ENCODE measurements at places on chromosomes 4 and X. TPM values are rescaled to one million over a fixed set of nuclear protein-coding genes. Genes with fewer than 3 reads are reported as not detected.

The CNGA2 gene
- total RNA-seq, result not detected

The DGKK gene
- not detected for total RNA-seq

The NHS gene
- 4.3 TPM for total RNA-seq

The MGST2 gene
- total RNA-seq, result 29.9 TPM

The UGT2B17 gene
- total RNA-seq, result not detected

The RASL11B gene
- total RNA-seq, result 0.94 TPM

DNA sequence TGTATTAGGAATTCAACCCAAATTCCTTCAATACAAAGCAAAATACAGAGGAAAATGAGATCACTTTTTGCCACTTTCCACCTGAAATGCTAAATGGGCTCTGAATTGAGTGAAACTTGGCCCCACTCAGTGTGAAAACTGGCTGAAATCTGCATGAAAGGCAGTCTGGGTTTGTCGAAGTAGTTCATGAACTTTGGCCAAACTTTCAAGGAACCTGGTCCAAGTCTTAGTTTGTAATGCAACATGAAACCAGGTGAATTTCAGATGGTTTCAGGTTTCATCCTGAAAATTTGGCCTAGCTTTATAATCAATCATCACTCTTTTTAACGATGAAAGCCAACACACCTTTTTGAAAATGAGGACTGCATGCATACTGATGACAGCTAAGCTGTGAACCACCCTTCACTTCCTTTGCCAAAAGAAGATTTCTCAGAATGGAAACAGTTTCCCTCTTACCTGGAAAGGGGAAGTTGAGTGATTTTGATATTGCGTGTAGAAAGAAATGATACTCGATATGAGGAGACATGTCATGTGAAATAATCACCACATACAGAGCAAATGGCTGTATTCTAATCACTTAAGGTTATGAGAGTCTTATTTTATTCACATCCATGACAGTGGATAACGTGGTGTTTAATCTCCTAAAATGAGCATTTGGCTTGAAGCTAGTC lies 209.9 kb upstream of the ETNPPL start:
- no peaks in the 10 kb centered on the region for H3K27me3 ChIP-seq
- H3K4me3 ChIP-seq, result no peak overlapping the region
- H3K4me1 ChIP-seq, result no peaks in the 10 kb centered on the region
- H3K27ac ChIP-seq, result no peak overlapping the region
- no peaks in the 10 kb centered on the region for H3K36me3 ChIP-seq

GRCh38 chr4:89373394-89373793 lies 65.8 kb upstream of the GPRIN3 start:
- H3K4me1 ChIP-seq, result no peaks in the 10 kb centered on the region
- no peak overlapping the region for H3K4me3 ChIP-seq
- no peak overlapping the region for H3K27ac ChIP-seq
- no peaks in the 10 kb centered on the region for H3K36me3 ChIP-seq
- no peak for DNase-seq
- H3K27me3 ChIP-seq, result no peaks in the 10 kb centered on the region

GRCh38 chrX:96833333-96833732 lies 50.4 kb upstream of the RPA4 start:
- H3K36me3 ChIP-seq, result no peaks in the 10 kb centered on the region
- H3K4me3 ChIP-seq, result no peak overlapping the region
- no peak overlapping the region for H3K27ac ChIP-seq
- DNase-seq, result no peak

GRCh38 chr4:179465131-179465797 lies 2023.0 kb upstream of the AGA start:
- H3K4me1 ChIP-seq, result peaks cover 13% of the 10 kb centered on the region
- no peak for DNase-seq
- H3K27me3 ChIP-seq, result no peaks in the 10 kb centered on the region

DNA sequence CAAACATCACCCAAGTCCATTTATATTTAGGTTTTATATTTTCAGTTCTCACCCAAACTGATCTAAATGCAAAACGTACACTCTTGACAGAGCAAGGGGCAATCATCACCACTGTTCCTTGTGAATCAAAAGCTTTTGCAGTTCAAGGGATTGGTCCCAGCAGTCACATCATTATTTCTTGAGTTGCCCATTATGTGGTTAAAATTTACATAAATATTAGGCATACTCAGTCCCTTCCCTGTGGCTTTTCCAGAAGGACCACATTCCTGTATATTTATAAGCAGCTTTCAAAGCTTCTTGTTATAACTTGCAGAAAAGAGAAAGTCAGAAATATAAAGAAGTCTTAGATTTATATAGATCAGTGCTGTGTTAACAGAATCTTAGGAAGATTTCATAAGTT lies 224.4 kb downstream of the CLCN4 start:
- H3K27ac ChIP-seq, result no peak overlapping the region
- H3K27me3 ChIP-seq, result no peaks in the 10 kb centered on the region
- H3K4me3 ChIP-seq, result no peak overlapping the region

DNA sequence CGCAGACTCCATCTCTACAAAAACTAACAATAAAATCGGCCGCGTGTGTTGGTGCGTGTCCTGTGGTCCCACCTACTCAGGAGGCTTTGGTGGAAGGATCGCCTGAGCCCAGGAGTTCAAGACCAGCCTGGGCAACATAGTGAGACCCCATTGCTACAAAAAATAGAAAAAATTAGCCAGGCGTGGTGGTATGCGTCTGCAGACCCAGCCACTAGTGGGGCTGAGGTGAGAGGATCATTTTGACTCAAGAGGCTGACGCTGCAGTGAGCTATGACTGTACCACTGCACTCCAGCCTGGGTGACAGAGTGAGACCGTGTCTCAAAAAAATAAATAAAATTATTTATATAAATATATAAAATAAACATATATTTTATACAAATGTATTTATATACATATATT lies 22.3 kb downstream of the ASMTL start:
- no peak overlapping the region for H3K27ac ChIP-seq

DNA sequence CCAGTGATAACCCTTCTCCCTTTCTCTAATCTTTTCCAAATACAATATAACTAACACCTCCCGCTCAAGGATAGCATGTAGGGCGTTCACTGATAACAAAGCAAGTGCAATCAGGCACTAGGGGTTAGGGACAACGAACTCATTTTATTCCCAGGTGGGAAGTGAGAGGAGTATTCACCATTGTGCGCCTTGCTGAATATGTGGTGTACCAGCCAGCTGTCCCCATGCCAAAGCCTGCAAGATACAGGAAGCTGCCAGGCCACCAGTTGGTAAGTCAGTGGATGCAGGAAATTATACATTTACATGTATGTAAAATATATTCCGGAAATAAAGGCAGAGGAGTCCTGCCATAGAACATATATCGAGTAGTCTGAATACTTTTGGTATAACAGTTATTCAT lies 6.3 kb upstream of the HPRT1 start:
- no peaks in the 10 kb centered on the region for H3K4me1 ChIP-seq
- no peaks in the 10 kb centered on the region for H3K27me3 ChIP-seq
- no peak for DNase-seq
- H3K36me3 ChIP-seq, result no peaks in the 10 kb centered on the region
- no peak overlapping the region for H3K27ac ChIP-seq

GRCh38 chrX:37644381-37645305 lies 40.9 kb upstream of the XK start:
- H3K4me3 ChIP-seq, result no peak overlapping the region
- no peak for DNase-seq
- H3K36me3 ChIP-seq, result no peaks in the 10 kb centered on the region
- H3K4me1 ChIP-seq, result no peaks in the 10 kb centered on the region

DNA sequence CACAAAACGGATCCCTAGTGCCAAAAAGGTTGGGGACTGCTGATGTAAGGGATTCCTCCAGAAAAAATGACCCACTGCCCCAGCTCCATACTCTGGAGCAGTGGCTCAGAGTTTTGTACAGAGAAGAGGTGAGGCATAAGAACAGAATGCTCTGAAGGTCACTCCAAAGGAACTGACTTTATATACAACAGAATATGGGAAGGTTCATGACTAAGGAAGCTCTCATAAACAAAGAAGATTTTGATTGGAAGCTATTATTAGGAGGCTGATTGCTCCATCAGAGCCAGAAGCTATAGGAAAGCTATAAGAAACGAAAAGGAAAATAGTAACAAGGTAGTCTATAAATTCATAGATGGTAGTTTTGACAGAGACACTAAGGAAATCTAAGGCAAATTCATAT lies 203.1 kb downstream of the SLC7A11 start:
- H3K27ac ChIP-seq, result no peak overlapping the region
- DNase-seq, result no peak
- H3K27me3 ChIP-seq, result no peaks in the 10 kb centered on the region
- H3K4me3 ChIP-seq, result no peak overlapping the region
- no peaks in the 10 kb centered on the region for H3K36me3 ChIP-seq

- H3K4me3 ChIP-seq, result no peak overlapping the region
- no peaks in the 10 kb centered on the region for H3K4me1 ChIP-seq
- DNase-seq, result no peak
- H3K27ac ChIP-seq, result no peak overlapping the region
Observed at GRCh38 chr4:187744911-187745310, 250.7 kb upstream of the ZFP42 start.

- no peak overlapping the region for H3K4me3 ChIP-seq
- peaks cover 54% of the 10 kb centered on the region for H3K4me1 ChIP-seq
- no peaks in the 10 kb centered on the region for H3K27me3 ChIP-seq
- H3K36me3 ChIP-seq, result peaks cover 57% of the 10 kb centered on the region
Observed at GRCh38 chr4:7811536-7812191, 128.0 kb downstream of the AFAP1 start.

DNA sequence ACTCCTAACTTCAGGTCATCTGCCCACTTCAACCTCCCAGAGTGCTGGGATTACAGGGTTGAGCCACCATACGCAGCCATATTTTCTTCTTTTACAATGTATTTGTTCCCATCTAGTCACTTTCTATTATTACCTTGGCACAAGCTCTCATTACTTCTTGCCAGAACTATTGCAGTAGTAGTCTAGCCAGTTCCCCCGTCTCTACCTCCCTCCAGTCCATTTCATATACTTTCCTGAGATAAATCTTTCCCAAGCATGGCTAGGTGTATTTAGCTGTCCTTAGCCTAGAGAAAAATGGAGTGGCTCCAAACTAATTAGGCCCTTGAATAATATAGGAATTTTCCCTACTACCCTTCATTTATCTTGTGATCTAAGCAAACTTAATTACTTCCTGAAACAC lies 412.2 kb downstream of the RPA4 start:
- no peak overlapping the region for H3K27ac ChIP-seq
- H3K36me3 ChIP-seq, result no peaks in the 10 kb centered on the region
- no peaks in the 10 kb centered on the region for H3K4me1 ChIP-seq

GRCh38 chrX:11447418-11447817 lies 154.2 kb downstream of the AMELX start:
- DNase-seq, result no peak
- H3K4me1 ChIP-seq, result peaks cover 18% of the 10 kb centered on the region
- H3K36me3 ChIP-seq, result no peaks in the 10 kb centered on the region
- no peaks in the 10 kb centered on the region for H3K27me3 ChIP-seq

- no peak overlapping the region for H3K4me3 ChIP-seq
- peaks cover 23% of the 10 kb centered on the region for H3K36me3 ChIP-seq
- H3K27me3 ChIP-seq, result no peaks in the 10 kb centered on the region
Observed at GRCh38 chr4:7016086-7016485, 27.1 kb upstream of the TADA2B start.

DNA sequence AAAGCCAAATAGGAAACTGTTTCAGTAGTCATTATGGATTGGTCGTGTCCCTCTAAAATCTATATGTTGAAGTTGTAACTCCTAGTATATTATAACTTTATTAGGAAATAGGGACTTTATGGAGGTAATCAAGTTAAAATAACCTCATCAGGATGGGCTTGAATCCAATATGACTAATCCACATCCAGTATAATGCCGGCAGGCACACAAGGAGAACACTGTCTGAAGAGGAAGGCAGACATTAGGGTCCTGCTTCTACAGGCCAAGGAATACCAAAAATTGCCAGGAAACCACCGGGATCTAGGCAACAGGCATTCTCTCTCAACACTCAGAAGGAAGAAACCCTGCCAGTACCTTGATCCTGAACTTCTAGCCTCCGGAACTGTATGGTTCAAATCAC lies 130.3 kb downstream of the ATP10D start:
- no peak overlapping the region for H3K4me3 ChIP-seq
- H3K27me3 ChIP-seq, result no peaks in the 10 kb centered on the region
- H3K4me1 ChIP-seq, result peaks cover 7% of the 10 kb centered on the region
- DNase-seq, result no peak
- H3K36me3 ChIP-seq, result no peaks in the 10 kb centered on the region

DNA sequence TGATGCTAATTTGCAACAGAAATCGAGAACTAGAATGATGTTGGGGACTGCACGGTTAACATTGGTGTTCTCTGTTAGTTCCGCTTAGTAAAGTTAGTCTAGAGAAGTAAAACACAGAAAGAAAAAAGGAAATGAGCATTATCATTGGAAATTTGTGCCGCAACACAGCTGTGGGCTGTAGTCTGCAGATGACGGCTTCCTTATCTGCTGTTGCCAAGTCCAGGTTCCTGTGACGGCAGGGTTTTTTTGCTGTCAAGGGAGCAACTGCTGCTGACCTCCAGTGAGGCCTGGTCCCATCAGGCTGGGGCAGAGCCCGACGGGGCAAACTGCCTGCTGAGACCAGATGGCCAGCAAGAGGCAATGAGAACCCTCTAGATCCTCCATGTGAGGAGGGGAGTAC lies 38.9 kb upstream of the PHEX start:
- no peak overlapping the region for H3K27ac ChIP-seq
- DNase-seq, result no peak
- H3K4me3 ChIP-seq, result no peak overlapping the region
- peaks cover 13% of the 10 kb centered on the region for H3K36me3 ChIP-seq
- no peaks in the 10 kb centered on the region for H3K27me3 ChIP-seq

DNA sequence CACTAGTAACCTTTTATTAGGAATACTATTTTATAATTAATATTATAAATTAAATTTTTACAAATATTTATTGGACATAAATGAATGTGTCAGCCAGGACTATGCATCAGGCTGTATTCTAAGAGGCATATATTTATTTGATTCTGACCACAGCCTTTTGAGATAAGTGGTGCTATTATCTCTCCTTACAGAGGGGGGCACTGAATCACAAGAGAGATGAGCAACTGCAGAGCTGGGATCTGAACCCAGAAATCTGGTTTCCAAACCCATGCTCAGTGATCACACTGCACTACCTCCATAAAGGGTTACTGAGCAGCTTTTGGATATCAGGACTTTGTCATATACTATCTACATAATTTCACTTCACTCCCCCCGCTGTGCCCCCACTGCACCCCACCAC lies 322.0 kb downstream of the TMA16 start:
- no peaks in the 10 kb centered on the region for H3K4me1 ChIP-seq
- peaks cover 2% of the 10 kb centered on the region for H3K27me3 ChIP-seq
- no peaks in the 10 kb centered on the region for H3K36me3 ChIP-seq
- H3K27ac ChIP-seq, result no peak overlapping the region
- no peak overlapping the region for H3K4me3 ChIP-seq
- no peak for DNase-seq

DNA sequence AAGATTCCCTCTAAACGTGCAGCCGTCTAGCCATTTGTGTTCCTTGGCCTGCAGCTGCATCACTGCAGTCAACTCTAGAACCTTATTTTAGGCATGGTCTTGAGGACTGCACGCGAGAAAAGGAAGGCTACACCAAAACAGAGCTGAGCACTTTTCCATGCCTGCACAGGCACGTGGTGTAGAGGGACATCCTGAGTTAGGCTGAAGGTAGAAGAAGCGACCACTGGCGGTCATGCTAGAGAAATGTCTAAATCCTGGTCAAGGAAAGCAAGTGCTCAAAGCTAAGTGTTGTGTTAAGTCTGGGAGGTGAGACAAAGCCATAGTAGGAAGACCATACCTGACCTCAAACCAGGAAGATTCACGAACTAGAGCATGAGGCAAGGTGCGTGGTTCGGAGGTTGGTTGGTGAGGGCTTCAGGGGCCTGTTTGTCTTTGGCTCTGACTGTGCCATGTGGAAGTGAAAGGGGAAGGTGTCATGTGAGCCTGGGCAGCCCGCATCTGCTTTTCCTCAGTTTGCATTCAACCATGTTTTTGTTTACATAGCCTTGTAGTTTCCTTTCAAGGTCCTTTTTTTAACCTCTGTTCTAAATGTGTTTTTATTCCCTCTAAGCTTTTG lies 203.8 kb downstream of the AASDH start:
- H3K27me3 ChIP-seq, result no peaks in the 10 kb centered on the region
- H3K4me1 ChIP-seq, result peaks cover 9% of the 10 kb centered on the region
- DNase-seq, result no peak
- no peak overlapping the region for H3K27ac ChIP-seq
- H3K36me3 ChIP-seq, result peaks cover 3% of the 10 kb centered on the region
